ENCODE measurements at places on chromosomes 11 and 22. TPM values are rescaled to one million over a fixed set of nuclear protein-coding genes. Genes with fewer than 3 reads are reported as not detected.

DNA sequence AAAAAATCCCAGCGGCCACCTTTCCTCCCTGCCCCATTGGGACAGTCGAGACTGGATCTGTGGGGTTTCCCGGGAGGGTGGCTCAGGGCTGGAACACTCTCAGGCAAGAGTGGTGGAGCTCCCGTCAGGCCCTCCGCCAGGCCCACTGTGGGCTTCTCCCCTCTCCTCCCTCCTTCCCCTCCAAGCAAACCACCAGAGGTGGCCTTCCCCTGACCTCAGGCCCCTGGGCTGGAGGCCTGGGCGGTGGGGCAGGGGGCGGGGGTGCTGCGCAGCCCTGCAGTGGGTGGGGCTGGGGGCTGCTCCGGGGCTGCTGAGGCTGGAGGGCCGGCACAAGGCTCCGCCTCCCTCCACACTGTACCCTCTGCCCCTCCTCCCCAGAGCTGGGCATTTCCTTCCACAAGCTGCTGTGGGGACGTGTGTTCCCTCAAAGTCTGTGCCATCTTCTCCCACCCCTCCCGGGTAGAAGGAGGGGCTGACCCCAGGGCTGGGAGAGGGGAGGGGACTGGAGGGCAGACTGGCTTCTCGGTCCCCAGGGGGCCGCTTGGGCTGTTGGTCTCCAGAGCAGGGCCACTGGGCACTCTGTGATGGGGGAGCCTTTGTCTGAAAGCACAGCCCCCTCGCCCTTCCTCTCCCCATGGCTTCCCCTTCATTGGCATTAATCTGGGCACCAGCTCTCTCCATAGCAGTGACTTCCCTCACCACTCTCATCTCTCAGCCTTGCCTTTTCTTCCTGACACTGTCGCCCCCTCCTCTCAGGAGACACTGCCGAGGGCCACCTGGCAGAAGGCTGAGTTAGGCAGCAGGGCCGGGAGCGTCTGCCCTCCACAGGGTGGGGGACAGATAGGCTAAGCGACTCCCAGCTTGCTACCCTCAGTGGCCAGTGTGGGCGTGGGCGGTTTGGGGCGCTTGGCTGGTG is 7.1 kb downstream of the RCOR2 start:
- no peak for DNase-seq

- DNase-seq, result no peak
These were observed 334.5 kb downstream of the CTTN start for GRCh38 chr11:70732881-70733196.

DNA sequence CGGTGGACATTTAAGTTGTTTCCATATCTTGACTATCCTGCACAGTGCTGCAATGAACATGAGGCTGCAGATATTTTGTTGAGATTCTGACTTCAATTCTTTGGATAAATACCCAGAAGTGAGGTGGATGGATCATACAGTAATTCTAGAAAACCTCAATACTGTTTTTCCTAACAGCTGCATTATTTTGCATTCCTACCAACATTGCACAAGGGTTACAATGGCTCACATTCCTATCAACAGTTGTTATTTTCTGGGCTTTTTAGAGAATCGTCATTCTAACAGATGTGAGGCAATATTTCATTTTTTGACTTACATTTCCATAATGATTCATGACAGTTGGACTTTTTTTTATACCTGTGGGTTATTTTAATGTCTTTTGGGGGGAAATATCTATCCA is 716.9 kb upstream of the ANO3 start:
- DNase-seq, result no peak

GRCh38 chr11:127919206-127920000 is 668.0 kb downstream of the ETS1 start:
- DNase-seq, result no peak

SPTBN2 gene
- total RNA-seq, result 1.2 TPM

UPK2 gene
- total RNA-seq, result not detected

UBQLNL gene
- total RNA-seq, result 0.29 TPM

AP2A2 gene
- 49.6 TPM for total RNA-seq

All from activated B cell treated with CpG ODN at 0.5 μM for 24 hours (primary cell).